SK-MEL-5 (cell line): ENCODE measurements at places on chromosomes 2 and 18.

DNA sequence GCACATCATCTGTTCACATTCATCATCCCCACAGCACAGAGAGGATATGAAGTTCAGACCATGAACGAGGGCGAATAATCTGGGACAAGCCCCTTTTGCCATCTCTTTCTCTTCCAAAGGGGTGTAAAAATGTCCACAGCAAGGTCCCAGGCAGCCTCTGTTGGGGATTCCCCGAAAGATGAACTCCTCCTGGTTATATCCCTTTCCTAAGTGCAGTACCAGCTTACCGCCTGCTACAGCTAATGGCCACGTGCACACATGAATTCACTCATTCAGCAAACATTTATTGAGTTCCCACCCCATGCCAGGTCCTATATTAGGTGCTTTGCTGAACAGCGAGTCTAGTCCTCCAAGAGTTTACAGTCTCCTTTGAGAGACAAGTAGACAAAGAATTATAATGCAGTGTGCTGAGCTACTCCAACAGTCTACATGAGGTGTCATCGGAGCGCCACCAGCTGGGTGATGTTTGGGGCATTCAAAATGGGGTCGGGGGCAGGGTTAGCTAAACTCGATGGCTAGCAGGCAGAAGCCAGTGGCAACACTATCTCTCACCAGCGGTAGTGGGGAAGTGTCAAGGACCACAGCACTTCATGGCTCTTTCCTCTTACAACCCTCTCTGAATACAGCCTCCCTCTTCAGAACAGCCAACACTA lies 228.9 kb downstream of the TMEM163 start:
- no peak for DNase-seq

GRCh38 chr2:181235011-181235410 lies 222.2 kb upstream of the ITGA4 start:
- no peak for DNase-seq

GRCh38 chr2:146916914-146917313 lies 927.9 kb upstream of the ACVR2A start:
- DNase-seq, result no peak

GRCh38 chr2:2175381-2176090 lies 155.5 kb downstream of the MYT1L start:
- peak; percentile 21 for DNase-seq

DNA sequence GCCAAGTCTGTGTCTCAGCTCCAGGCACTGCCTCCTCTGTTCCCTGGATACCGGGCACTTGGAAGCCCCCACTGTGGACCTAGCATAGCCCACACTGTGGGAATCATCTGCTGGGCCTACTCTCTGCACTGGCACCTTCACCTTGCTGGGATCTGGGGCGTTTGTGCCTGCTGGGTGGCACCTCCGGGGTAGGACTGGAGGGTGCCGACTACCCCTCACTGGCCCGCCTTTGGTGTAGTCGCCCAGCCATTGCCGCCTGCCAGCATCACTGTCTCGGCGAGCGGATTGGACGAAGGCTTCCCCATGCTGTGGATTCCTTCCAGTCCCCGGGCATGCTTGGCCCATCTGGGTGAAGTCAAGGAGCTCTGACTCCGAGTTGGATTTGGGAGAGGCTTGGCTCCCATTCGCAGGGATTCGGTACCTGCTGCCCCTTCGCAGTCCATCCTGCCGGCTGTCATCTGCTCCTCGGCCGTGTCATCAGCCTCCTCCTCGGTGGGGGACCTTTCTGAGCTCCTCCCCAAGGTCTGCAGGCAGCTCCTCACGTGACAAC lies 180.6 kb upstream of the HDAC4 start:
- DNase-seq, result no peak

- DNase-seq, result no peak
Observed at GRCh38 chr2:2733818-2734217, 402.7 kb upstream of the MYT1L start.
